Activated CD4-positive, alpha-beta T cell treated with anti-CD3 and anti-CD28 coated beads, Interleukin-2, amount 10 ng/mL, durations not matched to agents 7 days and 5 days (primary cell): ENCODE measurements at places on chromosomes 4 and X. TPM values are rescaled to one million over a fixed set of nuclear protein-coding genes. Genes with fewer than 3 reads are reported as not detected.

FRAS1 gene
- not detected for total RNA-seq

BANK1 gene
- total RNA-seq = 0.10 TPM

CT45A3 gene
- total RNA-seq = not detected

TLR1 gene
- total RNA-seq = 19.5 TPM

PRRG1 gene
- total RNA-seq = not detected

MAP9 gene
- total RNA-seq = 4.2 TPM

PLP1 gene
- total RNA-seq = not detected

SYTL5 gene
- not detected for total RNA-seq

SATL1 gene
- not detected for total RNA-seq

FRYL gene
- 102 TPM for total RNA-seq

USP51 gene
- total RNA-seq = 1.8 TPM

RENBP gene
- total RNA-seq = 16.5 TPM

CYTL1 gene
- total RNA-seq = not detected

RHOXF1 gene
- total RNA-seq = not detected

BCAP31 gene
- total RNA-seq = 148 TPM

ARR3 gene
- not detected for total RNA-seq

RBM47 gene
- total RNA-seq = 0.92 TPM

TREX2 gene
- 3.4 TPM for total RNA-seq

EVC2 gene
- total RNA-seq = 0.56 TPM

EDNRA gene
- not detected for total RNA-seq

SCD5 gene
- total RNA-seq = 2.0 TPM

TBC1D19 gene
- 4.4 TPM for total RNA-seq

SMIM31 gene
- not detected for total RNA-seq

ITGB1BP2 gene
- total RNA-seq = 4.4 TPM

FGG gene
- not detected for total RNA-seq

VEGFC gene
- not detected for total RNA-seq

TMEM31 gene
- not detected for total RNA-seq

PPBP gene
- total RNA-seq = not detected

ETDA gene
- total RNA-seq = not detected
